ENCODE measurements at places on chromosomes 1 and 21. TPM values are rescaled to one million over a fixed set of nuclear protein-coding genes. Genes with fewer than 3 reads are reported as not detected.

GRCh38 chr1:165999826-166000225 lies 167.0 kb downstream of the FAM78B start:
- no peak for DNase-seq
- no peak overlapping the region for H3K27ac ChIP-seq
- H3K4me1 ChIP-seq = no peaks in the 10 kb centered on the region

DNA sequence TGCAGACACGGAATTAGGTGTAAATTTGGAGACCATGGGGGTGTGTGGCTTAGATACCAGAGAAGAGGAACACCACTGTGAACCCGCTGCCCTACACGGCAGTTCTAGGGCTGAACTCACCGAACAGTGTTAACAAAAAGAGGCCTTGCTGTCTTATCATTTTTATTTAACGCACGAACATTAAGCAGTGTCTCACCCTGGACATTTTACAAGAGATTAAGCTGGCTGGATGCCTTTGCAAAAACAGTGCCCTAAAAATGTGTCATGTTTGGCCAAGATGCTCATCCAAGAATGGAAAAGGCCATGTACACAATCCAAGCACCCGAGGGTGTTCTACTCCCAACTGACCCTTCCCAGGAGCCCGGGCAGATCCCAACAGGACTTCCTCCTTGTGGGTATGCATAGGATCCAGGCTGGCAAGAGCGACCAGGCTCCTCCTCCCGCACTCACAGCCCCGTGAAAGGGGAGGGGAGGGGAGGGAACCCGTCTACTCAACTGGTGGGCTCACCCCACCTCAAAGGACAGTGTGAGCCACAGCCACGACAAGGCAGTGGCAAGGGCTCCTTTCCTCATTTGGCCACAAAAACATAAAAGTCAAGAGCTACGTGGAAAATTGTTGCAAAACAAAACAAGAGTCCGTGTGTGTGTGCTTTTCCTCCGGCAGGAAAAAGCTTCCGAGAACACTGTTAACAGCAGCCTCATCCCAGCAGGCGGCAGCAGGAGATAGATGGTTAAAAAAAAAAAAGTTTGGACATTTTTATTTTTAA lies 20.3 kb downstream of the C2CD2 start:
- peaks cover 15% of the 10 kb centered on the region for H3K4me1 ChIP-seq
- no peaks in the 10 kb centered on the region for H3K36me3 ChIP-seq
- no peak overlapping the region for H3K4me3 ChIP-seq
- peaks cover 3% of the 10 kb centered on the region for H3K27me3 ChIP-seq
- no peak for DNase-seq
- peak overlapping the region; percentile 58 for H3K27ac ChIP-seq

DNA sequence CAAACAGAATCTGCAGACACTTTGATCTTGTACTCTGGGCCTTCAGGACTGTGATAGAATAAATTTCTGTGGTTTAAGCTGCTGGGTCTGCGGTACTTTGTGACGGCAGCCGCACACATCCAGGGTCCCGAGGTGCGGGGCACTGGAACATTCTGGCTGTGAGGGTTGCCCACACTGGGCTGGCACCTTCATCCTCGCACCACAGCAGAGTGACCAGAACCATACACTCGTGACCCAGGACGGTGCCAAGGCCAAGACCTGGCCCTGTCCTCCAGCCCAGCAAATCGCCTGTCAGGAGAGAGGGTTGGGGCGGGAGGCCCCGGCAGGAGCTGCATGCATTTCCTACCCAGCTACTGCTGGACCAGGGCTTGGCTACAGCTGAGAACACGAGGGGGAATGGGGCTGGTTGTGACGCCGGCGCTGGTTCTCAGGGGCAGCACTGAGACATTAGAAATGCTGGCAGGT lies 2.6 kb upstream of the FTCD start:
- H3K27me3 ChIP-seq = no peaks in the 10 kb centered on the region
- no peaks in the 10 kb centered on the region for H3K36me3 ChIP-seq
- H3K27ac ChIP-seq = no peak overlapping the region

DNA sequence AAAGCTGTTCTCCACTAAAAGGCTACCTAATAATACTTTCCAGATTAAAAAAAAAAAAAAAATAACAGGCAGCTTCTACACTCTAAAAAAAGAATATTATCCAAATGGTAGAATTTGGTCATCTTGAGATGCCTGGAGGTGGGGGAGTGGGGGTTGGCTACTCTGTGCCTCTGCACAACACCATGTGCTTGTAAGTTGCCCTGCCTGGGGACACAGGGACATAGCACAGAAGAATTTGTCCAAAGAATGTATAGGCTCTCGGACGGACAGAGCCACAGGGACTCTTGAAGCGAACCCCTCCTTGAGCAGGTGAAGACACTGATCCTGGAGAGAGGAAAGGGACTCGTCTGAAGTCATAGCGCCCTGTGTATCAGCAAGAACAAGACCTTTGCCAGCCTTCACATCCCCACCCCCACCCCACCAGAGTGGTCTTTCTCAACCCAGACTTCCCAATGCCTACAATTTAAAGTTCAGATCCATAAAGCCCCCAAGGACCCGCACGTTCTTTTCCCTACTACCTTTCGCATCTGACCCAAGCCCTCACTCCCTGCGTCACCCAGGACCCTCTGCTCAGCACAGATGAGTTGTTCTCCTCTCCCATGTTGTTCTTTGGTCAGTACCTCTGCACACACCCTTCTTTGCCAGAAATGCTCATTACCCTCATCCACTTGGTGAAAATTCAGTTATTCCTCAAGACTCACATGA lies 72.6 kb downstream of the LGR6 start:
- no peak overlapping the region for H3K4me3 ChIP-seq
- DNase-seq = no peak
- H3K4me1 ChIP-seq = no peaks in the 10 kb centered on the region
- no peaks in the 10 kb centered on the region for H3K36me3 ChIP-seq
- H3K27ac ChIP-seq = no peak overlapping the region

GRCh38 chr1:203216274-203217138 lies 13.0 kb downstream of the CHIT1 start:
- DNase-seq = peak; percentile 71
- no peak overlapping the region for H3K4me3 ChIP-seq
- no peak overlapping the region for H3K27ac ChIP-seq
- H3K36me3 ChIP-seq = no peaks in the 10 kb centered on the region
- H3K27me3 ChIP-seq = peaks cover 7% of the 10 kb centered on the region
- H3K4me1 ChIP-seq = no peaks in the 10 kb centered on the region

DNA sequence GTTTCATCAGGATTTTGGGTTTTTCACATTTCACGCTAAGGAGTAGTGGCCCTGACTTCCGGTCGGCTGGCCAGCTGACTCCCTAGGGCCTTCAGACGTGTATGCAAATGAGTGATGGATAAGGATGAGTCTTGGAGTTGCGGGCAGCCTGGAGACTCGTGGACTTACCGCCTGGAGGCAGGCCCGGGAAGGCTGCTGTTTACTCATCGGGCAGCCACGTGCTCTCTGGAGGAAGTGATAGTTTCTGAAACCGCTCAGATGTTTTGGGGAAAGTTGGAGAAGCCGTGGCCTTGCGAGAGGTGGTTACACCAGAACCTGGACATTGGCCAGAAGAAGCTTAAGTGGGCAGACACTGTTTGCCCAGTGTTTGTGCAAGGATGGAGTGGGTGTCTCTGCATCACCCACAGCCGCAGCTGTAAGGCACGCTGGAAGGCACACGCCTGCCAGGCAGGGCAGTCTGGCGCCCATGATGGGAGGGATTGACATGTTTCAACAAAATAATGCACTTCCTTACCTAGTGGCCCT lies 23.1 kb upstream of the TNFRSF1B start:
- H3K36me3 ChIP-seq = no peaks in the 10 kb centered on the region
- peak overlapping the region; percentile 48 for H3K27ac ChIP-seq
- H3K4me1 ChIP-seq = peaks cover 41% of the 10 kb centered on the region

DNA sequence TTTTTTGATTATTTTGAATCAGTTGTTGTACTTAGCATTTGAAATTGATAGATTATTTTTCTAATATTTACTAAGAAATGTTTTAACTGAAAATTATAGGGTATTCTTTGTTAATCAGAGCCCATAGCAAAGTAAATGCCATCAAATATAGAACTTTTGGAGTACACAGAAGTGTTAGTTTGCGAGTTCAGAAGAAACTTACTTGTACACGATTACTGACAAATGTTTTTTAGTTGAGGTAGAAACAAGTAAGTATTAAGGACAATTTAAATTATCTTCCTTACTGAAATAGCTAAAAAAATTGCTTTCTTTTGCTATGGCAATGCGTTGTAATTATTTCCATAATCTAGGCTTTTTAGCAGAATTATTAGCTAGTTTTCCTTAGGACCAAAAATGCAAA lies 692.2 kb downstream of the USP25 start:
- DNase-seq = no peak
- no peaks in the 10 kb centered on the region for H3K36me3 ChIP-seq
- H3K27me3 ChIP-seq = no peaks in the 10 kb centered on the region
- H3K4me1 ChIP-seq = no peaks in the 10 kb centered on the region
- H3K27ac ChIP-seq = no peak overlapping the region

DNA sequence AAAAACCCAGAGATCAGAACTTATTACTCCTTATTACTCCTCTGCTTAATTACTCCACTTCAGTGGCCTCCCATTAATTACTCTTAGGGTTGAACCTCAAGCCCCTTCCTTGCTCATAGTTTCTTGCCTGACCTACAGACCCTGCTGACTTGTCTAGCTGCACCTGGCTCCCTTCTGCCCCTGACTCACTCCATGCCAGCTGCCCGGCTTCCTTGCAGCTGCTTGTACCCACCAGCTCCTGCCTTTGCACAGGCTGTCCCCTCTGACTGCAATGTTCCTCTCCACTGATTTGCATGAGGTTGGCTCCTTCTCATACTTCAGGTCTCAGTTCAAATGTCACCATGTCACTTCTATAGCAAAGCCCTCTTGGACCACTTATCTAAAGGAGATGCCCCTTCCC lies 1.9 kb upstream of the PTPRU start:
- H3K27me3 ChIP-seq = peaks cover 31% of the 10 kb centered on the region
- H3K4me1 ChIP-seq = peaks cover 22% of the 10 kb centered on the region
- no peak overlapping the region for H3K27ac ChIP-seq
- H3K36me3 ChIP-seq = no peaks in the 10 kb centered on the region

- H3K27ac ChIP-seq = no peak overlapping the region
- peaks cover 21% of the 10 kb centered on the region for H3K27me3 ChIP-seq
- DNase-seq = no peak
- no peaks in the 10 kb centered on the region for H3K36me3 ChIP-seq
These were observed 18.4 kb upstream of the IL10 start for GRCh38 chr1:206790502-206791250.

DNA sequence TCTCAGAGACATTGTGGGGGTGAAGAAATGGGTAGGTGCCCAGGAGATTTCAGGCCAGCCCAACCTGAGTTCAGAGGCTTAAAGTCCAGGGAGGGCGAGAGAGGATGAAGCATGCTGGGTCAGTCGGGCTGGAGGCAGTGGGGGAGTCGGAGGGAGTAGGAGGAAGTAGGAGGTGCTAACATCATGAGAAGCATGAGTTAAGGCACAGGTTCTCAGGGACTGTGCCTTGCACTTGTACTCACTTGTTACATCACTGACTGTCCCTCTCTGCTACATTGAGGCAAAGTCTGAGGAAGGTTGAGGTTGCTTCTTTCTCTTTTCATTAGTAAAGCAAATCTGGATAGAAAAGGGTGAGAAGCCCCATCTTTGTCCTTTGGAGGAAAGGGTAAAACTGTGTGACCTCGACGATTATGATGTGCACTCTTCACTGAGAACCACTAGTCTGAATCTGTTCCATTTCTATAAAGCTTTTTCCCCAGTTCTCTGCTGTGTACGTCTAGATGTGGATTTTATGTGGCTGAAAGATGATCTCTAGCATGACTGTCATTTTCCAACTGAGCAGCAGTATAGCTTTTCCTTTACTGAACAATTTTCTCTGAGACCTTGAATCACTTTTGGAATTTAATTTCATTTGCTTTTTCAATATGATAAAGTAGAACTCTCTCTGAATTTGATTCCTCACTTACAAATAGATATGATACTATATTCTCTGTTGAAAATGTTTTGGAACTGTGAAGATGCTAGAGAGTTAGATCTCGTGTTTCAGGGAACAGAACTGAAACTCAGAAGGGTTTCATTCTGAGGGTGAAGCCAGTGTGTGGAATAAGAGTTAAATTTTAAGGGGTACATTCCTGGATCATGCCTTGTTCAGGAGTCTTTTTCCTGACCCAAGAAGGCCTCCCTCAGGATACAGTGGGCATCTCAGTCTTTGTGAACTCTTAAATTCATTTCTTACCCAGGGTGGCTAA lies 94.6 kb downstream of the FGGY start:
- H3K4me1 ChIP-seq = peaks cover 12% of the 10 kb centered on the region
- H3K36me3 ChIP-seq = no peaks in the 10 kb centered on the region
- H3K27me3 ChIP-seq = no peaks in the 10 kb centered on the region

- peaks cover 5% of the 10 kb centered on the region for H3K27me3 ChIP-seq
- H3K36me3 ChIP-seq = no peaks in the 10 kb centered on the region
- H3K4me3 ChIP-seq = peak overlapping the region; percentile 76
- DNase-seq = peak; percentile 31
- H3K4me1 ChIP-seq = peaks cover 17% of the 10 kb centered on the region
These were observed 508 bp downstream of the RAVER2 start for GRCh38 chr1:64745181-64745985.

- H3K4me1 ChIP-seq = peaks cover 51% of the 10 kb centered on the region
- no peak overlapping the region for H3K4me3 ChIP-seq
- peak; percentile 17 for DNase-seq
- no peaks in the 10 kb centered on the region for H3K27me3 ChIP-seq
- H3K36me3 ChIP-seq = peaks cover 36% of the 10 kb centered on the region
These were observed 9.5 kb downstream of the MR1 start for GRCh38 chr1:181043025-181043888.

DNA sequence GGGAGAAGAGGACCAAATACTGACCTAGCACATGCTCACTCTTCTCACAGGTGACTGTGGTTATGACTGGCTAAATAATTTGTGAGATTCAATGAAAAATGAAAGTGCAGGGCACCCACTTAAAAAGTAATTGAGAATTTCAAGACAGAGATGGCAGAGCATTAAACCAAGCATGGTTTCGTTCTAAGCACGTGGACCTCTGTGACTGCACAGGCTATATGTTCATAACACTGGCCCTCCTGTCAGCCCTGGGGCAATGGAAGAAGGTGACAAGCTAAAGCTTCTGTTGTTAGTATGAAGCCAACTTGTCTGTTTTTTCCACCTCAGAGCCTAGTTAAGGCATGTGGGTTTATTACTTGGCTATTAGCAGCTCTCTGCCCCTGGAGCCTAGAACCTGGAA lies 130.9 kb downstream of the FASLG start:
- H3K27me3 ChIP-seq = peaks cover 2% of the 10 kb centered on the region
- no peaks in the 10 kb centered on the region for H3K4me1 ChIP-seq
- DNase-seq = no peak
- no peaks in the 10 kb centered on the region for H3K36me3 ChIP-seq
- no peak overlapping the region for H3K4me3 ChIP-seq
- no peak overlapping the region for H3K27ac ChIP-seq

- no peak for DNase-seq
- H3K27ac ChIP-seq = no peak overlapping the region
- H3K4me3 ChIP-seq = no peak overlapping the region
These were observed 1.9 kb downstream of the PRDM16 start for GRCh38 chr1:3070644-3071564.

- H3K4me1 ChIP-seq = peaks cover 9% of the 10 kb centered on the region
- DNase-seq = no peak
- peak within 1 kb of the TSS; percentile 53 for H3K4me3 ChIP-seq
- peaks cover 68% of the 10 kb centered on the region for H3K27me3 ChIP-seq
- H3K27ac ChIP-seq = no peak within 1 kb of the TSS
These were observed at the start of gene BLACAT1 for GRCh38 chr1:205455581-205456382. BLACAT1 (minus strand) TSS chr1:205456045.

Gene SEC16B
- not detected for total RNA-seq

Gene CCDC185
- total RNA-seq = not detected

Gene KRTAP27-1
- not detected for total RNA-seq

Gene GSTM2
- total RNA-seq = 23.9 TPM

Gene TRIM58
- total RNA-seq = 0.18 TPM

Gene LCE3E
- total RNA-seq = not detected

All from activated CD4-positive, alpha-beta T cell treated with anti-CD3 and anti-CD28 coated beads for 36 hours (primary cell).